NK-92 treated with Interleukin-12 subunit alpha and Interleukin-12 subunit beta, amount 100 ng/mL, for 24 hours (cell line): ENCODE measurements at places on chromosomes 5 and 9.

DNA sequence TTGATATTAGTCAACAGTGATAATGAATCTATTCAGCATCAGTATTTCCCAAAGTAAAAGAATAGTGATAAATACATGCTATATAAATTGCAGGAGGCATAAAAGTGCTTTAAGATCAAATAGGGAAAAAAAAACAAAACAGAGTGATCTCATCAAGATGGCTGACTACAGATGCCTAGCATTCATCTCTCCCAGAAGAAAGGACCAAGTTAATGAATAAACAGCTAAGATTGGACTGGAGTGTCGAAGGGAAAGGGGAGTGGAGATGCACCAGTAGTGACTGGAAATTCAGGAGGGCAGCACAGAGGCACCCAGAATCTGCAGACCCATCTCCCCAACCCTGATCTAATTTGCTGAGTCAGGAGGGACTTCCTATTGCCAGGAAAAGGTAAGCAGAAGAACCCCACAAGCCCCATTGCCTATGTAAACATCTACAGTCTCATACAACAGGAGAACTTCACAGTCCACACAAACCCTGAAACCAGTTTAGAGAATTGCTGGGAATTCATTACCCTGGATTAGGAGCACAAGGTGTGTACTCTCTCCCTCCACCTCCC is 699.4 kb downstream of the PTPRD start:
- DNase-seq = no peak

- no peak for DNase-seq
These were observed 120.2 kb downstream of the CARTPT start for GRCh38 chr5:71839096-71839884.

DNA sequence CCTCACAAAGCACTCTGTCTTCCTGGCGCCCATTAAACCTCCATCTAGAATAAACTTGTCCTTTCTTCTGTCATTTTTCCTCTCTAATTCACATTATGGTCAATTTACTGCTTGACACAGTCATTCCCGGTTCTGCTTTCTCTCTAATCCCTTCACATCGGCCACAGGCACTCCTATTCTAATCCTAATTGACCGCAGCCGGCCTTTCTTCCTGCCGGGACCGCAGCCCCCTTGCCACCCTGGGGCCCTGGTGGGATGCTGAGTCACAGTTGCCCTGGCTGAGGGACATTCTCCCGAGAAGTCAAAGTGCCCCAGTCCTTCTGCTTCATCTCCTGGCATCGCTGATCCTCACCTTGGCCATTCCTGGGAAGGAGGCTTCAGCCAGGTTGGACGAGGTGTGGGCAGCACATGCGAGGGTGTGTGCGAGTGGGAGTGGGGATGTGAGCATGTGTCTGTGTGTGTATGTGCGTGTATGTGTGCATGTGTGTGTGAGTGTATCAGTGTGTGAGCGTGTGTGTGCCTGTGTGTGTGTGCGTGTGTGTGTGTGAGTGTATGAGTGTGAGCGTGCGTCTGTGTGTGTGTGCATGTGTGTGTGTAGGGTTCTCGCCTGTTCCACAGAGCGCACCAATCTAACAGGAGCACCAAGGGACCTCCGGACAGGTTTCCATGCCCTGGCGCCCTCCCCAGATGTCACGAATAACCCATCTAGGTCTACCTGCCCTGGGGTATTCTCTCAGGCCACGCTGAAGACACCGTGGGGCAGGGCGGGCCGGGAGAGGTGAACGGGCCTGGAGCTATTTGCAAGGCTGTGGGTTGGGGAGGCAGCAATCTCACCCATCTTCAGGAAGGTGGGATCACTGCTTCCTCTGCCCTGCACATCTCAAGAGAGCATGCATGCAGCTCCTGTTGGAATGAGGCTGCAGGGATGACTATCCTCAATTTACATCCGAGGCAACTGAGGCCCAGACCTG is 191.2 kb downstream of the PAX5 start:
- no peak for DNase-seq

- no peak for DNase-seq
These were observed 13.7 kb upstream of the ARAP3 start for GRCh38 chr5:141695627-141696215.

DNA sequence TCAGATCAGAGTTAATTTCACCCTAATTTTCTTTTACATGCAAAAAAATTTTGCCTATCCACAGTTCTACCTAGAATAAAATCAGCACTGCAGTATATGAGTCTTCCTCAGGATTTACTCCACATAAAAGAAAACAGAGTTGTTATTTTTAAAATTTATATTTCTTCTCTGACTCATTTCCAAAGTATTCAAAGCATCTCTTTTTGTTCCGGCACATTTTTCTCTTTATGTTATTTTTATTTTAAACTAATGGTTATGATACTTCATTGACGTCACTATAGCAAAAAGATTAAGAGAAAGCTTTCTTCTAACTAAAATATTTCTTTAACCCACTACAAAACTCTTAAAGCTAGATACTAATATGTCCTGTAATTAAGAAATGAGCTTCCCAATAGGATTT is 590.4 kb downstream of the PRELID2 start:
- DNase-seq = no peak

- DNase-seq = no peak
These were observed 8.3 kb downstream of the NCS1 start for GRCh38 chr9:130180516-130180915.

DNA sequence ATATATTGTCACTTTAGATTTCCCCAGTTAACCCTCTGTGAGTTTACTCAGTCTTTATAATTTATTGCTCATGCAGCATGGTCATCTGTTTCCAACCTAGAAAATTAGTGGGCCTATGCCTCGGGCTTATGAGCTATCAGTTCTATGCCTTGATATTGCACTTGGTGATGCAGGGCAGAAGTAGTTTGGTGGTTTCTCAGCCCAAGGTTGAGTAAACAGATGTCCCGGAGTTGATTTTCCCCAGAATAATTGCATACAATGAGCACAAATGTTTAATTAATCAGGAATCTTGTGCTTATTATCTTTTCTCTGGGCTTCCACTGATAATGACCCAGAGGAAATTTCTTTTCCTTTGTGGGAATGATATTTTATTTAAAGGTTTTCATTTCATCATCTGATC is 474.0 kb downstream of the CCDC171 start:
- DNase-seq = no peak

DNA sequence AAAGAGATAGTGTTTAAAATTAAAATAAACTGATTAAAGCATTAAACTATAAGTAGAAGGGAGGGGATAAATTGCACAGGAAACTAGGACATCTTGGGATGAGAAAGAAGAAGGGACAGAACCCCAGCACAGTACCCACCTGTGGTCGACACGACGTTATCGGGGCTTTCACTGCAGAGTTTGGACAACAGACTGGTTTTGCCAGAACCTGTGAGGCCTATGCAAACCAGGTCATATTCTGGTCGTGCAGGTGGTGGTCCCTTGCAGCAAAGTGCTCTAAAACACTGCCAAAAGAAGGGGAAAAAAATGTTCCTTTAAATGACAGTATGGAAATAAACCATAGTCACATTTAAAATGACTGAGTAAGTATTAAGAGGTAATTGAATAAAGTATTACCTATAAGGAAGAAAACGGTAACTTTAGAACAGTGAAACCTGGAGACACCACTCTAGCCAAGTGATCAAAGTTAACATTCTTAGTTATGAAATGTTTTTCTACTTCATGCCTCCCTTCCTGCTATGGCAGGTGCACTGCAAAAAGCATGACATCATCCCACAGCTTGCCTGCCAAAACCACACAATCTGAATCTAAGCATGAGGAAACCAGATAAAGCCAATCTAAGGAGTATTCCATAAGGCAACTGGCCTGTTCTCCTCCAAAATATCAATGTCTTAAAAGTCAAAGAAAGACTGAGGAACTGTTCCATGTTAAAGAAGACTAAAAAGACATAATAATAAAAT is 138.6 kb downstream of the ARL15 start:
- no peak for DNase-seq

GRCh38 chr9:27157736-27158135 is 48.7 kb downstream of the TEK start:
- DNase-seq = no peak

- DNase-seq = no peak
These were observed 16.1 kb downstream of the MEGF10 start for GRCh38 chr5:127306647-127307046.

DNA sequence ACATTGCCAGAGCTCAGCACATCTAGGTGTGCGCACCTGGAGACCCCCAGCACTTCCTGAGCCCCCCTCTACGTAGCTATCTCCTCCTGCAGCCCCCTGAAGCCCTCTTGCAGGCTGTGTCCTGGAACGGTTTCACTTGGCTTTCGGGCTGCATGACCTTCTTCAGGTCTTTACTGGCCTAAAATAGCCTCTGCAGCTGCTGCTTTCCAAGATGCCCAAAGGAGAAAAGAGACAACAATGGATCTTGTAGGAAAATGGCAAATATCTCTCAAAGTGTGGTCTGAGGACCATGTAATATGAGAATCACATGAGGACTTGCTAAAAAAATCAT is 6.6 kb upstream of the ERMP1 start:
- no peak for DNase-seq

- no peak for DNase-seq
These were observed 43.0 kb upstream of the SHB start for GRCh38 chr9:38112049-38112448.

GRCh38 chr5:164097749-164098148 is 592.3 kb downstream of the MAT2B start:
- no peak for DNase-seq

DNA sequence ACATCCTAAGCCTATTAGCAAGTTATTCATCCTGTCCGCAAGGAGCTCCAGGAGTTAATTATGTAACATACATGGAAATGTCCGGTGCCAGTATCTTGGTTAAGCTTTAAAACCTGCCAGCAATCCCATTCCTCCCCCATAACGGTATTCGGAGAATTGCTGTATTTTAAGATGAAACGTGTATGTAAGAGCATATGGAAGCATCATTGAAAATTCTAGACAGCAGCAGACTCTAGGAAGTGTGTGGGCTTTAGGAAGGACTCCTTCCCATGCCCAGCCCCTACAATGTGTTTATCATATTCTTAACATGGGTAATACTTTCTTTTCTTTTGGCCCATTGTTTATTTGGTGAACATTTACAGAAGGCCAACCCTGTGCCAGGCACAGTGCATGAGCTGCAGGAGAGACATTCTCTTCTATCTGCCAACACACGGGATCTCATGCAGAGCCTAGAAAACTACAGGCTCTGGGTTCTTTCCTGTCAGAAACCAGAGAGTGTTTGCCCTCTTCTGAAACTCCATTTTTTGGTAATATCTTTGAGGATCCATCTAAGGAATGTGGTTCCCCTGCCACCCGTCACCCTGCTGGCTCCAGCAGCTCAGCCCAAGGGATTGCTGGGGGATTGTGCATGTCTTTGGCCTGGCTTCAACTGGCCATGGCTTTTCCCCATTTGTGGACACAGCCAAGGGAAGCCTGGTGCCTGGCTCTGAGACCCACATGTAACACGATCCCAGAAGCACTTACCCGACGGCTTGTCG is 15.1 kb downstream of the ANGPTL2 start:
- no peak for DNase-seq

DNA sequence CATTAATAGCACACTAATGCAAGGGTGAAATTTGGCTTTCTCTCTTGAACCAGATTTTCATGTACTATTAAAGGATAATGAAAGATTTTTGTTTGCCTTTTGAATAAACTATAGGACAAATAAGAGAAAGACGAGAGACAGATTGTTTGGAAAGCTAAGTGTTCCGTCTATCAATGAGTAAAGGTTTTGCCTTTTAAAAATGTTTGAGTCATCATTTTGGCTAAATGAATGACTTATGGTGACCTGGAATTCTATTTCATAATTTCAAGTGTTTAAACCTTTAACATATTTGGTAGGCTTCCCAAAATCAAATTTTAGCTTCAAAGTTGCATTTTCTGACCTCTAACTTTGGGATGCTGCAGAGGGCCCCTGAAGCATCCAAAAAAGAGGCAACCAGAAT is 145.2 kb downstream of the SLC25A46 start:
- no peak for DNase-seq

DNA sequence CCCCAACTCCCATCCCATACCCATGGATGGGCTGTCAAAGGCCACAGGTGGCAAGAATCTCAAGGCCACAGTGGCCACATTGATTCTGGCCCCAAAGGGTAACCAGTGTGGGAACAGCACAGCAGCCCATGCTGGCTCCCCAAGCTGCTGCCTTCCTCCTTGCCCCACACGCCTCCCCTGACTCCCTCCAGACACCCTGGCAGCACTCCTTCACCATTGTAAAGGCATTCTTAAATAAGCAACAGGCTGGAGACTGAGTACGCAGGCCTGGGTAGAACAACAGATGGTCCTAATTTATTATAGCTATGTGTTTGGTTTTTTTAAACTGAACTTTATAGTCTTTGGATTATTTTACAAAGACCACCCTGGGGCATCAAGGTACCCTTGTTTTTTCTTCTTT is 158.8 kb downstream of the TSSK1B start:
- DNase-seq = no peak

GRCh38 chr5:63686938-63687337 is 275.3 kb downstream of the HTR1A start:
- no peak for DNase-seq

DNA sequence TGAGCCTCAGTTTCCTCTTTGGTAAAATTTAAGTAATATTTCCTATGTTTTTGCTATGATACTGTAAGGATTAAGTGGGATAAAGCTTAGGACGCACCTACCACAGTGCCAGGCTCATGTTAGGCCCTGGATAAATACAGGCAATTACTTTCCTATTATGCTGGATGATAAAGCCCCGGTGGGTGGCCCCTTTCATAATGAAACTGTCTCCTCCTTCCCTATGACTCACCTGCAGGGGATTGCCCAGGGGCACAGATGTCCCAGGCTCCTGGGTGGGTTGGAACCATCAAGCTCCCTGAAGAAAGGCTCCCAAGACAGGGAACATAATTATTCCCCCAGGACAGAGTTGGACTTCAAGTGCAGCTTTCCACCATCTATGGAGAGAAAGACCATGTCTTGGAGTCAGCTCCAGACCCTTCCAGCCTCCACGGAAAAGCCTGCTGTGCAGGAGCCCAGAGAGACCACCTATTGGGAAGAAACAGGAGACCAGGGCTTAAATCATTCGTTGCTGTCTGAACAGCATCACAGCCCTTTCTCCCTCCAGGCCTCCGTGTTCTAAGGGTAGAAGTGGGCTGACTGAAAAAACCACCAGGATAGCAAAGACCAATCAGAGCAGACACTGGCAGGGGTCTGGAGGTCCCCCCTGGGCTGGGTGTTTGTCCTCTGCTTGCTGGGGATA is 43.2 kb upstream of the FOXE1 start:
- no peak for DNase-seq
